ENCODE measurements at places on chromosomes 7 and 10.

- no peak for DNase-seq
These were observed 13.2 kb upstream of the MAP3K8 start for GRCh38 chr10:30420766-30421165.

GRCh38 chr7:106009503-106010226, 46.6 kb downstream of the CDHR3 start:
- peak; percentile 83 for DNase-seq

DNA sequence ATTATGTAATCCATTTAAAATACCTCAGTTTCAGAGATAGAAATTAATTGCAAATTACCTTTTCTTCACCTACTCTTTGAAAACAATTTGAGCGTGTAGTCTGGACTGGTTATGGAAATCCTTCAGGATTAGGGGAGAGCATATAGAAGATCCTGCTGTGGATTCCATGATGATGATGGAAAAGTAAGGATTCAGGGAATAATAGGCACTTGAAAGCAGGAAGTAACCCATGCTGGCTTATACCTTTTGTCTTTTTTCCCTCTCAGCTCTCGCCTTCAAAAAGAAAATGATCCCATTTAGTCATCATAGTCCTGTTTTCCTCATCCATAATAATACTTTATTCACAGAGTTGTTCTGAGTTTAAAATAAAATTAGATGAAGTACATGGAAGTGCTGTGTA, 4.4 kb downstream of the HBP1 start:
- DNase-seq: no peak

GRCh38 chr10:92068900-92069299, 145.3 kb downstream of the BTAF1 start:
- DNase-seq: no peak

GRCh38 chr10:133276100-133276434, 601 bp downstream of the ADAM8 start:
- no peak for DNase-seq

DNA sequence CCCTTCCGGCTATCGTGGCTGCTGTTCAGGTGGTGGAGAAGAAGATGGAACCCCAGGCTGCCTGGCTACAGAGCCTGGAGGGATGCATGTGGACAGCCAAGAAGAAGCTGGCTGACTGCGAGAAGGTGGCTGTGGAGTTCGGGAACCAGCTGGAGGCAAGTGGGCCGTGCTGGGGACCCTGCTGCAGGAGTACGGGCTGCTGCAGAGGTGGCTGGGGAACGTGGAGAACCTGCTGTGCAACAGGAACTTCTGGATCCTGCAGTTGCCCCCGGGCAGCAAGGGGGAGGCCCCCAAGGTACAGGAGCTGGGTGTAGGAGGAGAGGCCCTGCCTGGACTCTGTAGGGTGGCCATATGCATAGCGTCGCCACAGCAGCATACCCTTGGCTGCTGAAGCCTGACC, 25.6 kb downstream of the ZNF783 start:
- DNase-seq: no peak

DNA sequence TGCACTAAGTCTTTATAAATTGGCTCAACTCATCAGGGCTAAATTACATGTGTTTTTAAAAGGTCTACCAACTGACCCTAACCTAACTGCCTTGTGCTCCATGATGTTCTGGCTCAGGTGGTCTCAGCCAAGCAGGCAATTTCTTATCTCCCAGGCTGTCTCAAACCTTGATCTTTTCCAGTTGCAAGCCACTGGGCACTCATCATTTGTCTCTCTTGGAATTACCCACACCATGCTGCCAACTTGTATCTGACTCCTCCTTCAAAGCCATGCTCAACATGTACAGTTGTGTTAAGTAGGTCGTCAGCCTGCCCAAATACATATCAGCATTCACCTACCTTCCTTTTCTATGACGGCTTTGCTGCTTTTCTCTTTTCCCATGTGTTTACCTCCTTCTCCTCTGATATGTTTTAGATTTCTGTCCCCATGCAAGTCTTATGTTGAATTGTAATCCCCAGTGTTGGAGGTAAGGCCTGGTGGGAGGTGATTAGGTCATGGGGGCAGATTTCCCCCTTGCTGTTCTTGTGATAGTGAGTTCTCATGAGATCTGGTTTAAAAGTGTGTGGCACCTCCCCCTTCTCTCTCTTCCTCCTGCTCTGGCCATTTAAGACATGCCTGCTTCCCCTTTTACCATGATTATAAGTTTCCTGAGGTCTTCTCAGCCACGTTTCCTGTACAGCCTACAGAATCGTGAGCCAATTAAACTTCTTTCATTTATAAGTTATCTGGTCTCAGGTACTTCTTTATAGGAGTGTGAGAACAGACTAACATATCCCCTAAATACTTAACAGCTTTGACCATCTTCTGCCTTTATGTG, 130.0 kb downstream of the ELAPOR2 start:
- no peak for DNase-seq

GRCh38 chr10:102856758-102857424, 2.8 kb downstream of the BORCS7 start:
- DNase-seq: no peak

DNA sequence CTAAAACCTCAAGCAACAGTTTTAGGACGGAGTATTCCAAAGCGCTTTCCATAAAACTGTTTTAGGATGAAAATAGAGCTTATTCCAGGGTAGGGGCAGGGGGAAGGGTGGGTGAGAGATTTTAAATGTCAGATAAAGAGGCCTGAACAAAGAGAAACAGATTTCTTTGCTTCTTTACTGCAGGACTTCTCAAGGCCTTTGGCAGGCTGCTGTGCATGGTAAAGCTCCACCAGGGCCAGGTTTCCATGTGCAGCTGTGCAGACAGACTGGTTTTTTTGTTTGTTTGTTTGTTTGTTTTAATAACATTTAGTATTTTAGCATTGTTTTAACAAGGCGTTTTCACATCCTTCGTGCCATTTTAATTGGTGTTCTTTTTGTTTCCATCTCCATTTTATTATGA, 26.3 kb downstream of the HECW1 start:
- no peak for DNase-seq

- DNase-seq: peak; percentile 67
These were observed 3.3 kb upstream of the CUEDC2 start for GRCh38 chr10:102435529-102436233.

DNA sequence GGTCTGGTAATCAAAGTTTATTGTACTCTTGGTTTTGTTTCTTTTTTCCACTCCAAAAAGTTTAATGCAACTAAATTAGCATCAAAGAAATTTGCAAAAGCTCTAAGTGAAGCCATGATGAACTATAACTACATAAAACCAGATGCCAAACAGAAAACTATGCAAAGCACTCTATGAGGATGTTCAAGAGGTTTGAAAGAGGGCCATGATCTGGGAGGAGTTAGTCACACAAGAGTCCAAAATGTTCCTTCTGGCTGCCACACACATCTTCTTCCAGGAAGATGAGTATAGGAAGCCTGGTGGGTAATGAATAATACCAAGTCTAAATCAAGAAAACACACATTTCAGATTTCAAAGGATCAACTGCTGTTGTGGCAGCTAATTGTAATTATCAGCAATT, 28.4 kb downstream of the GLI3 start:
- no peak for DNase-seq

- DNase-seq: no peak
These were observed 33.1 kb downstream of the GLRX3 start for GRCh38 chr10:130169136-130169859.

GRCh38 chr10:34650156-34650555, 164.9 kb downstream of the PARD3 start:
- DNase-seq: no peak

DNA sequence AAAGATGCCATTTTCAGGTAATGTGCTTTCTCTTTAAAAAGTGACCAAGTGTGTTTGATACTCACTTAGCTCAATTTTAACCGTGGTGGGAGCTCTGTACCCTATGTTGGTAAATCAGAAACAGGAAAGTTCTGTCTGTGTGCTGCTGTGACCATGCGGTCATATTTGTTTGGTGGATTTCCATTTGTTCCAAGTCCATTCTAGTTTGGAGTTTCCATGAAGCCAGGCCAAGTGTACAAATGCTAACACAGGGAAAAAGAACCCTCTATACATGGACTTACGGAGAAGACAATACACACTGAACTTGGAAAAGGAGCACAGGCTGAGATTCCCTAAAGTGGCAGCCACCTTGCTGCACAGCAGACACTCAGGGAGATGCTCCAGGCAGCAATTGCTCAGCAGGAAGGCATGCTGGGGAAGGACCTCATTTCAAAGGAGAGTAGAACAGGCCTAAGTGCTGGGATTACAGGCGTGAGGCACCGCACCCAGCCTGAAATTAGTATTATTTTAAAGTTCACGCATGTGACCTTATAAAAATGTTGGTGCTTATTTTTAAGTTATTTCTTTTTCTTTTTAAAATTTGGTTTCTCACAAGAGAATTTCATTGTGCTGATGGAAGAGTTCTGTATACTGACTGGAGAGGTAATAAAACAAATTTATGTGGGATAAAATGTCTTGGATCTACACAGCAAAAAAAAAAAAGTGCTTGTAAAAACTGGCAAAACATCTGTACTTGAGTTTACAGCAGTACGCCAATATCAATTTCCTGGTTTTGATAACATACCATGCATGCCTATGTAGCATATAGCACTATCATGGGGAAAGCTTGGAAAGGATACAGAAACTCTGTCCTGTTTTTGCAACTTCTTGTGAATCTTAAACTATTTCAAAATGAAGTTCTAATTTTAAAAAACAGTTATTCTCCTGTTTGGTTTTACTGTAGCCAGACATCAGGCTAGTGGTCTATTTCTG, 436.2 kb downstream of the KCNMA1 start:
- no peak for DNase-seq

DNA sequence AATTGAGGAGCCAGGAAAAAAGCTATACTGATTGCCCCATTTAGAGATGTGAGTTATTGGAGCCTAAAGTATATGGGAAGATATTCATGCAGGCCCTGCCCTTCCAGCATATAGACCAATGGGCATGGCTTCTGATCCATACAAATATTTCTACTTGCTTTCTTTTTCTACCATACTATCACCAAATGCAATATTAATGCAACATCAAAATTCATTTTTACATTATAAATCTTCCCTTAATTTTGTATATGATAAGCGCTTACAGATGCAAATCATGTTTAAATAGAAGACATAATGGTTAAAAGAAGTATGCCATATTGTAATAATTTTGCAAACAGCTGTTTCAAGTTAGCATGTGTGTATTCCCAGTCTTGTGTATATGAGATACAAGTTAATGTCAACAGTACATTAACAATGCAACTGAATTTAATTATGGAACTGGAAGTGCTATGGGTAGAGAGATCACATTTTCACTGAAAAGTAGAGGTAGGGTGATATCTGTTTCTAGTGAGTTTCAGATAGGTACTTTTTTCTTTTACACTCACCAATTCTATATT, 24.6 kb upstream of the WNT16 start:
- no peak for DNase-seq

- no peak for DNase-seq
These were observed 38.0 kb downstream of the FOXI2 start for GRCh38 chr10:127774766-127775559.

- DNase-seq: no peak
These were observed 574.1 kb downstream of the GALNT17 start for GRCh38 chr7:71705901-71706596.

DNA sequence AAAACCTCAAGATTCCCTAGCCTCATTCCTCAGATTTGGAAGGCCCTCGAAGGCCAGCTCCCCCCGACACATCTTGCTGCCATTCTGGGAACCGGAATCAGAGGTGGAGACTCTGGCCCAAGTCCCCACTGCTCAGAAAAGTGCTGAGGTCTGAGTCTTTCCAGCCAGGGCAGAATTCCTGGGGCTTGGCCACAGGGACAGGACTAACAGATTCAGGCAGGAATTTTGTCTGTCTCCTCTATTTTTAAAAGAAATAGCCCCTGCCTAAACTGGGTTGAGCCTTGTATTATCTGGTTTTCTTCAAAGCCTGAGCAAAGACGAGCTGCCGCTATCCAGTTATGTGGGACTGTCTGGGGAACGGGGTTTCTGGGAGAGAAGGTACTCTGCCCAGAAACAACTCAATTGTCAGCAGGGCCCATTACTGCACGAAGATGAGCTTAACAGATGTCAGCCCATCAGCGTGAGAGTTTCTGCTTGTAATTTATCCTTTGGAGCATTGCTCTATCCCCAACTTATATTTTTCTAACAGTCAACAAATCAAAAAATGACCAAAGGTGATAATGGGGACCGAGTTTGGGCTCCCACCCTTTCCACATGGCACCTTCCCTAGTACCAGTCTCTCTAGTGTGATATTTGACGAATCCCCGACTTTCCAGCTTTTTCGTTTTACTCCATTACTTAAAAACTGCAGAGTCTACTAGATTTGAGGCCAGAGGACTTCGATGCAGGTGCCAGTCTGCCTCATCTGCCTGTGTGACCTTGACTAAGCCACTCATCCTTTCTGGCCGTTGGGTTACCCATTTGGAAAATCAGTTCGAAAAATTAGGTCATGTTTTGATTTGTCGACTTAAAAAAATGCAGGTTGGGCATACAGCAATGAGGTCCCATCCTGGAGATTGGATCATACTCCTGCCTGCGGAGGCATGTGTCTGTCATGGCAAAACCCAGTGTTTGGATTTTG, 110.9 kb downstream of the WDR11 start:
- no peak for DNase-seq

- no peak for DNase-seq
These were observed 471.7 kb downstream of the AUTS2 start for GRCh38 chr7:70069977-70070376.

GRCh38 chr7:91946549-91946948, 5.9 kb downstream of the AKAP9 start:
- no peak for DNase-seq

DNA sequence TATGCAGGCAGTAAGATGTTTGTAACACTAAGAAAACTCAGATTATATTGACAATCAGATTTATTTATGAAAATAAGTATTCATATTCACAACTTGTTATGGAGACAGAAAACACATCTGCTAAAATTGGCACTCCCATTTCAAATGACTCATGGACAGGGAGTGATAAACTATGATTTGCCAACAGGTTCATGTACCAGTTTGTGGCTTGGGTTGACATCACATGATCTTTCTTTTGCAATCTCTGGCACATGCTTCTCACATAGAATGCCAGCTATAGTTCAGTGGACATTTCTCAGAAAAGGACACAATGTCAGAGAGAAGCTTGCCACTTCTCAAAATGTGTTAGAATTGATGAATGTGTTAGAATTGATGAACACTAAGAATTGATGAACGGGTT, 663.2 kb upstream of the ANKRD30A start:
- DNase-seq: no peak

DNA sequence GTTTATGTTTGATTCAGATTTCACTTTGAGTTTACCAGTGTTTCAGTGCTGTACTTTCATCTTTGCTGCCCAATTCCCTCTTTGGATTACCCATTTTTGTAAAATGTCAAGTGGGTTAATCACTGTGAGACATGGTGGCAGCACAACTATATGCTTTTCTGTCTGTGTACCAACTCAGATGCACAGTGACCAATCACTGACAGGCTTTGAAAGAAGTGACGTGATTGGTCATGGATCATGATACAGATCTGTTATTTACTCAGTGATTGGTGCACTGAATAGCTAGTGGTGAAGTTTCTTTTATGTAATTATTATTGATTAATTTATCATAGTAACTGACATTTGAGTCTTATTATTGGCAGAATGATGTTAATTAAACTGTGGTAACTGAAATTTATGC, 126.9 kb downstream of the SDK1 start:
- DNase-seq: no peak

Data from GM10248 (cell line).